ENCODE measurements at places on chromosomes 6 and 20.

GRCh38 chr6:7633361-7633760 lies 43.4 kb downstream of the SNRNP48 start:
- DNase-seq: no peak

GRCh38 chr6:169701311-169701953 lies 397 bp downstream of the WDR27 start:
- no peak for DNase-seq

DNA sequence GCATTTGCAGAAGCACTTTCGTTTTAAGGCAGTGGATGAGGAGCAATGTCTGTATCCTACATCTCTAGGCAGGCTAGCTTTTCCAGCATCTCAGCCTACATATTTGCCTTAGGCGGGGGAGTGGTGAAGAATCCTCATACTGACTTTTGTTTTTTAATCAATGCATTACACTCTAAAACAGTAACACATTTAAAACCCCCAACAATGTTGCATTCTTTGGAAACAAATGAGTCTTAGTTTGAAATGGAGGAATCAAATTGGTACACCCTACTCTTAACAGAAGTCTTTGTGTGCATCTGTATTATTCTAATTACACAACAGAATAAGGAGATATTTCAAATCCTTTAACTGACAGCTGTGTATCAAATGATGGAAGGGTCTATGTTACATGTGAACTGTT lies 9.0 kb downstream of the NKAIN2 start:
- DNase-seq: no peak

- no peak for DNase-seq
These were observed 1211.1 kb upstream of the GJE1 start for GRCh38 chr6:140921366-140922226.

GRCh38 chr6:159085396-159085895 lies 40.7 kb upstream of the TAGAP start:
- no peak for DNase-seq

Data from RWPE2 (cell line).